ENCODE measurements at places on chromosomes 12 and 14. TPM values are rescaled to one million over a fixed set of nuclear protein-coding genes. Genes with fewer than 3 reads are reported as not detected.

DNA sequence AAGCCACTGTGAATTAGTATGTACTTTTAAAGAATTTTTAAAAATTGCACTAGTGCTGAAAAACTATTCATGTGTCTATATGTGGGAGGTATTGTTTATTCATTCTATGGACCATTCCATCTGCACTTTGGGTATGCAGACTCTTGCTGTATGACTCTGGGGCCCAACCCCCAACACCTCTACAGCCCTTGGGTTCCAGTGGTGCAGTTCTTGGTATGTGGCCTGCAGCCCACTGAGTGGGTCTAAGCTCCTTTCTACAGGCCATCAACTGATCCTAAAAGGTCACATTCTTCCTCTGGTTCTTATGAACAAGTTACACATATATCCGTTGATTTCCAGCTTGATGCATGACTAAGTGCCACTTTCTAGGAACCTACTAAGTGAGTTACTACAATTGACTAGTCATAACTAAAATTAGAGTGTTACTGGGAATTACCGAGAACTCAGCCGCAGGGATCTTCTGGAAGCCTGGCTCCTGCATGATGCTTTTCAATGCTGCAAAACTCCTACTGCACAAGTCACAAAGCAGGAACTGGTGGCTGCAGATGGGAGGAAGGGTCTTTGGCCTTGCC lies 62.4 kb upstream of the MED13L start:
- DNase-seq, result peak; percentile 56

DNA sequence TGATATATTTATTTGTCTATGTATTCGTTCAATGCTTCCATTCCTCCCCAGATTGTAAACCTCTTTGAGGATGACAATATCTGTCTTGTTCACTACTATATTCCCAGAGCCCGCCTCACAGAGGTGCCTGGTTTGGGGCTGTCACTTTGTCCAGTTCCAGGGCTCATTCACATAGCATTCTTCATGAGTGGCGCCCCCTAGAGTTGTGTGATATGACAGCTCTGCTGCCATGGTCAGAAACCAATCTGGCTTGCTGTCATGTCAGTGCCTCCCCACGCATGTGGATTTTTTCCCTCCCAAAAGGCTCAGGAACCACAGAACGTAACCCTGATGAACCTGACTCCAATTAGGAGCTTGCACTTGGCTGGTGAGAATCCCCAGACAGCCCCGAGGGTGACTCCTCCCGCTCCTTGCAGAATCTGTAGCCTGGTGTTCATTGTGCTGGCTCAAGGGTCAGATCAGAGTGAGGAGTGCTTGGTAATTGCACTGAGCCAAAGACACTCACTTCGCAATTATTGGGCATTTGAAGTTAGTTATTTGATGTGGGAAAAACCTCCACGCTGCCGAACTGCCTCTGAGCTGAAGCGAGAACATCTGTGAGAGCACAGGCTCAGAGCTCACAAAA lies 145.5 kb downstream of the PTPN11 start:
- no peak for DNase-seq

DNA sequence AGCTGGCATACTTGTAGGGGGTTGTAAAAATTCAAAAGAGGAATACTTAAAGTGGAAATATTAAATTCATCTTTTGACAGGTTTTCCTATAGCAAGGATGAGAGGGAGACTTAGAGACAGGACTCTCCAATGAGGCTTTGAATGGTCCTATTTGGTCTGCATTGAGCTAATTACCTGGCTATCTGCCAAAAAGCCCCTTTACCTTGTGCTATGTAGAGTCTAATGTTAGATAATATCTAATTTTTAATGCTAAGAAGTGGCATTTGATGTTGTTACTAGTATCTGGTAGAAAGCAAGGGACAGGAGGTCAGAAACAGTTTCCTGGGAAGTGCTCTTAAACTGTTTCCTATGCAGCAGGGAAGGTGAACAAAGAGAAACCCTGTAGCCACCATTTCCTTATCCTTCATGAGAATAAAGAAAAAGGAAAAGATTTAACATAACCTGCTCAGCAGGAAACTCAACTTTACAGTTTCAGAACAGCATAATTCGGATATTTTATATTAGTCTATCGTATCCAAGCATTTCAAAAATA lies 550.0 kb downstream of the SOX5 start:
- DNase-seq, result no peak

DNA sequence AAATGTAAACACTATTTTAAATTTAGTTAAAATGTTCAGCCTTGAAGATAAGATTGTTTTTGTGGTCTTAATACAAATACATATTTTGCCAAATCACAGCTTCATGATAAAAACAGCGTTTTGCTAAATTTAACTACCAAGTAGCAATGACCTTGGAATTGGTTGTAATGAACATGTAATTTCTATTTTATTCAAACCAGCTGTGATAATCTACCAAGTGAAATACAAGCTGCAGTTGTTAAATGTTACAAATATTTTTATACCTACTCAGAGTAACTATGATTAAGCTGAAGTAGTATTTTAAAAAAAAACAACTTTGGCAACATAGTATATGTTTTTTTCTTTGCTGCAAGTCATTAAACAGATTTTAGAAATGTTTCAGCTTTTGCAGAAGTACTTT lies 96.2 kb downstream of the CPSF2 start:
- no peak for DNase-seq

- no peak for DNase-seq
These were observed 511.9 kb downstream of the TMEM121 start for GRCh38 chr14:106038263-106038662.

- peak; percentile 5 for DNase-seq
These were observed 142.3 kb upstream of the TMCC3 start for GRCh38 chr12:94792693-94793092.

- DNase-seq, result peak; percentile 58
These were observed 164.3 kb downstream of the SLC5A8 start for GRCh38 chr12:101045486-101046464.

- no peak for DNase-seq
These were observed 310.3 kb downstream of the C12orf75 start for GRCh38 chr12:105640761-105641160.

- DNase-seq, result no peak
These were observed 105.2 kb downstream of the DICER1 start for GRCh38 chr14:95052016-95052585.

DNA sequence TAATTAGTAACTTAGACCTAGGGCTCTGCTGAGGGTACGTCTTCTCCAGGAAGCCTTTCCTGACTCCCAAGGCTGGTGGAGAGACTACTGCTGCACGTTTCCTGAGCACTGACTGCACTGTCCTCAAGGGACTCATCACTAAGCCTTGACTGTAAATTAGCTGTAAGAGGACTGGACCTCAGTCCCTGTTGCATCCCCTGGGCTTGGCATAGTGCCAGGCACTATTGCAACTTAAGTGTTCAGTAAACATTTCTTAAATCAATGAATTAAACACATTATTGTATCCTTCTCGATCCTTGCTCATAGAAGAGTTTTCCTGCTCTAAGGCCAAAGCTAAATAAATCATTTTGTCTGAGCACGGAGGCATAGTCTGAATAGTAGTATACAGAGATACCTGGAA lies 31.9 kb upstream of the IFNG-AS1 start:
- no peak for DNase-seq

- DNase-seq, result peak; percentile 93
These were observed 92.7 kb downstream of the DIP2B start for GRCh38 chr12:50597200-50598195.

- DNase-seq, result no peak
These were observed 32.7 kb upstream of the YARS2 start for GRCh38 chr12:32788405-32788804.

- DNase-seq, result no peak
These were observed 940.2 kb downstream of the GALC start for GRCh38 chr14:87052646-87053225.

Gene DEPDC4
- 0.72 TPM for total RNA-seq
